ENCODE measurements at places on chromosomes 3 and 15.

DNA sequence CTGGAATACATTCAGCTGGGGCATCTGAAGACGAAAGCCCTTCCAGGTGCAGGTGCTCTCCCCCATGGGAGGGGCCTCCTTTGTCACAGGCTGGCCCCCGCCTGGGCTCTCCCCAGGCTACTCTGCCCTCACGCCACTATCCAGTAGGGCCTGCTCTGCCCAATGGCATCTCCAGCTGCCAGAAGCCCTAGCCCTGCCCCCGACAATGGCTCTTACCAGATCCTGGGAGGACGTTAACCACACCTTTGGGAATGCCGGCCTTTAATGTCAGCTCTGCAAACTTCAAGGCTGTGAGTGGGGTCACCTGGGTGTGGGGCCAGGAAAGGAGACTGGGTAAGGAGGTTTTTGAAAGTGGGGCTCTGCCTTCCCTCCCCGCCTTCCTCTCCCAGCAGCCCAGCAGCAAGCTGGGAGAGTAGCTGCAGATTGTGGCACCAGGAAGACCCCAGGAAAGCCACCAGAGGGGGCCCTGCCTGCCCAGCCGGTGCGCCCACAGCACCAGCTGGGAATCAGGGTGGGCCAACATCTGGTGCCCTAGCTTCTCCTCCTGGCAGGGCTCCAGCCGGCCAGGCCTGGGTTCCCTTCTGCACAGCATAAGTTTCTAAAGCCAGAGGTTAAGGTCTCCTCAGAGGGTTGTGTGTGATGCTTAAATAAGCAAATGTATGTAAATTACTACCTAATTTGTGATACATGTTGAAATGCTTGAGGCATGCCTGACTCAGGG lies 40.4 kb upstream of the SLC41A3 start:
- DNase-seq, result no peak

DNA sequence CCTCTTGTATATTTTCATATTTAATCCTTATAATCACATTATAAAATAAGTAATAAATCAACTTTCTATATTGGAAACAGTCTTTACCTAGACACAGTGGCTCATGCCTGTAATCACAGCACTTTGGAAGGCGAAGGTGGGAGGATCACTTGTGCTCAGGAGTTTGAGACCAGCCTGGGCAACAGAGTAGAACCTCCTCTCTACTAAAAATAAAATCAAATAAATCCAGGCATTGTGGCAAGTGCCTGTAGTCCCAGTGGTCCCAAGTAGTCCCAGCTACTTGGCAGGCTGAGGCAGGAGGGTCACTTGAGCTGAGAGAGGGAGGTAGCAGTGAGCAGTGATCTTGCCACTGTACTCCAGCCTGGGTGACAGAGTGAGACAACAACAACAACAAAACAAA lies 975.1 kb downstream of the ROBO1 start:
- DNase-seq, result no peak

DNA sequence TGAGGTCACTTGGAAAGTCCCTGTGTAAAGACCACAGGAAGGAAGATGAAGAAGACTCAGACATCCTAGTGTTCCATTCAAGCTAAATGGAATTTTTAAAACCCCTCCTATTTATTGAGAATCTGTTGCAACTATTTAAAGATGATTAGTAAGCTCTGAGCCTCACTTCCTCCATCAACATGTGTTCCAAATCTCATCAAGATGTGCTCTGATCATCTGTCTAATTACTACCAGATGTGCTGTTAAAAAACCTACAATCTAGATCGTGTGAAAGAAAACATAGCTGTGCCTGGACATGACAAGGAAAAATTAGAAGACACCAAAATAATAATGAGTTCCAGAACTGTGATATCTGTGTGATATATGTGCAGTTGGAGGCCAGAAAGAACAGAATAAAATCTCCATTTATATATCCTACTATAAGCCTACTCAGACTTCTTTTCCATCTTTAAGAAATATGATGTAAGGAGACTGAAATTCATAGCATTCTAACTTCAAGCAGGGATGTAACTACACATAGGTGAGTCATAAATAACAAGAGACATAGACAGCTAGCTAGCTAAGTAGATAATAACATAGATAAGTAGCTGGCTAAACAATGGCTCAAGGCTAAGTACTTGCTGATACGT lies 7.8 kb downstream of the XPC start:
- DNase-seq, result no peak

GRCh38 chr3:181622365-181622764 lies 89.4 kb upstream of the SOX2 start:
- no peak for DNase-seq

GRCh38 chr3:141708367-141708766 lies 29.7 kb upstream of the RNF7 start:
- DNase-seq, result no peak

GRCh38 chr3:23036728-23037127 lies 166.4 kb upstream of the UBE2E2 start:
- DNase-seq, result no peak

DNA sequence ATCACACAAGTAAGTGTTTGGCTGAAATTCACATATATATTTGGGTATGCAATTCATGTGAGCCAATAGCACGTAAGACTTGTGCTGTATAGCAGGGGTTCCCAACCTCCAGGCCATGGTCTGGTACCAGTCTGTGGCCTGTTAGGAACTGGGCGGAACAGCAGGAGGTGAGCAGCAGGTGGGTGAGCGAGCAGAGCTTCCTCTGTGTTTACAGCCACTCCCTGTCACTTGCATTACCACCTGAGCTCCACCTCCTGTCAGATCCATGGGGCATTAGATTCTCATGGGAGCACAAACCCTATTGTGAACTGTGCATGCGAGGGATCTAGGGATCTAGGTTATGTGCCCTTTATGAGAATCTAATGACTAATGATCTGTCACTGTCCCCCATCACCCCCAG lies 59.7 kb downstream of the MAP3K13 start:
- DNase-seq, result no peak

- DNase-seq, result no peak
Observed at GRCh38 chr15:85810075-85810474, 15.3 kb upstream of the KLHL25 start.

GRCh38 chr3:146498002-146498736 lies 28.8 kb upstream of the PLSCR2 start:
- DNase-seq, result no peak
